ENCODE measurements at places on chromosomes 1 and 21.

GRCh38 chr1:3675436-3675835 lies 23.1 kb downstream of the TP73 start:
- H3K27ac ChIP-seq: no peak overlapping the region
- H3K27me3 ChIP-seq: no peaks in the 10 kb centered on the region
- no peak for DNase-seq
- no peaks in the 10 kb centered on the region for H3K36me3 ChIP-seq
- no peaks in the 10 kb centered on the region for H3K4me1 ChIP-seq

GRCh38 chr1:182357171-182357570 lies 34.4 kb downstream of the GLUL start:
- DNase-seq: no peak
- no peak overlapping the region for H3K4me3 ChIP-seq
- H3K4me1 ChIP-seq: no peaks in the 10 kb centered on the region
- no peak overlapping the region for H3K27ac ChIP-seq
- no peaks in the 10 kb centered on the region for H3K36me3 ChIP-seq

GRCh38 chr1:181743878-181744312 lies 260.6 kb downstream of the CACNA1E start:
- peaks cover 28% of the 10 kb centered on the region for H3K4me1 ChIP-seq
- H3K4me3 ChIP-seq: no peak overlapping the region
- H3K27ac ChIP-seq: no peak overlapping the region
- no peaks in the 10 kb centered on the region for H3K27me3 ChIP-seq

GRCh38 chr1:239739375-239739774 lies 352.3 kb upstream of the FMN2 start:
- no peaks in the 10 kb centered on the region for H3K27me3 ChIP-seq
- no peak overlapping the region for H3K27ac ChIP-seq
- no peak for DNase-seq

GRCh38 chr1:204448344-204448964 lies 36.8 kb upstream of the PPP1R15B start:
- peaks cover 19% of the 10 kb centered on the region for H3K4me1 ChIP-seq
- no peak overlapping the region for H3K4me3 ChIP-seq
- H3K27me3 ChIP-seq: no peaks in the 10 kb centered on the region
- H3K27ac ChIP-seq: no peak overlapping the region
- DNase-seq: no peak
